ENCODE measurements at places on chromosomes 3 and 15.

- no peak for DNase-seq
These were observed 132.5 kb downstream of the DNAJB8 start for GRCh38 chr3:128334086-128334645.

- DNase-seq: peak; percentile 3
These were observed 976 bp downstream of the ABHD17C start for GRCh38 chr15:80695911-80696661.

GRCh38 chr3:15523660-15524417 lies 2.3 kb upstream of the COLQ start:
- DNase-seq: no peak

DNA sequence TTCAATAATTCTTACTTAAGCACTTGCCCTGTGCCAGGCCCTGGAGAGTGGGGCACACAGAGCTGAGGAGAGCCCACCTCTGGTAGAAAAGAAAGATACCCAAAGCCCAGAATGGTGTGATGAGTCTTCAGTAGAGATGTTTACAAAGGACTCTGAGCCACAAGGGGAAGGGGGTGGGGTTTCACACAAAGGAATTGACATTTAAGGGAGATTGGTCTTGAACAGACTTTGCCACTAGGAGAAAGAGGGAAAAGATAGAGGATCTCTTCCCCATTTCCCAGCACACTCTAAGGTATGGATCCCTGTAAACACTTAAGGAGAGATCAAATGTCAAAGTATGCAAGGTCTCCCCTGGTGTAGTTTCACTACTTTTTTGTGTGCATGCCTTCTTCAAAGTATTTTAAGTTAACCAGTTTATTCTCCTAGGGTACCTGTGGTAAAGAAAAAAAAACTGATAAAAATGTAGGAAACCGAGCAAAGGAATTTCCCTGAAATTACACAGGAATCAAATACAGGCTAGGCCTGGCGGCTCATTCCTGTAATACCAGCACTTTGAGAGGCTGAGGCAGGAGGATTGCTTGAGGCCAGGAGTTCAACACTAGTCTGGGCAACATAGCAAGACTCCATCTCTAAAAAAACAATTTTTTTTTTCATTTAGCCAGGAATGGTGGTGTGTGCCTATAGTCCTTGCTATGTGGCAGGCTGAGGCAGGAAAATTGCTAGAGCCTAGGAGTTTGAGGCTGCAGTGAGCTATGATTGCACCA lies 117.6 kb upstream of the SKOR1 start:
- no peak for DNase-seq

DNA sequence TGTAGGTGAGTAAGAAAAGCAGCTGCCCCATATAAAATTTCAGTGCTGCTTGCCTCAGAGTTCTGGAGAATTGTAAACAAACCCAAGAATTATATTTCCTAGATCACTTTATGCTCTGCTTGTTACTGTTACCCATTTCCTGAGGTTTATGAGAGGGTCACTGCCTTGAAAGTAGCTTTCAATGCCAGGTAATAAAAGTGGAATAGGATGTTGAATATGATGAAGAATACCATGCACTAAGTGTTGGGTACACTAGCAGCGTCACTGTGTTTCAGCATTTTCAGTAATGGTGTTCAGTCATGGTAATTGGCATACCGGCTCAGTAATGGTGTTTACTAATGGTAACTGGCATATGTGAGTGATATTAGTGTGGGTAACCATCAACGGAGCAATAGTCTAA lies 449.8 kb upstream of the TPRG1 start:
- DNase-seq: no peak

- no peak for DNase-seq
These were observed 25.4 kb upstream of the SOX14 start for GRCh38 chr3:137738710-137739109.

- no peak for DNase-seq
These were observed 44.9 kb upstream of the SLC6A6 start for GRCh38 chr3:14357463-14357862.

DNA sequence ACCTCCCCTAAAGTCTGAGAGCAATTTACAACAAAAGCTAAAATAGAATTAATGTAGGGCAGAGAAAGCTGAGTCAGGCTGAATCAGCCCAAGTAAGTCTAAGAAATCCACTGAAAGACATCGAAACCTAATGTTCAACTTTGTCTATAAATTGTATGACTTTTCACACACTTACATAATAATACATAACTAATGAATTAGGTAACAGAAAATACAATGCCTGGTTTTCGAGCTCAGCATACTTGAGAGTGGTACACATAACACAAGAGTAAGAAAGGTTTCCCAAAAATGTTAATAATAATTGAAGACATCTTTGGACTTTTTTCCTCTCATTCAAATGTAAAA lies 55.3 kb upstream of the VGLL4 start:
- peak; percentile 65 for DNase-seq

DNA sequence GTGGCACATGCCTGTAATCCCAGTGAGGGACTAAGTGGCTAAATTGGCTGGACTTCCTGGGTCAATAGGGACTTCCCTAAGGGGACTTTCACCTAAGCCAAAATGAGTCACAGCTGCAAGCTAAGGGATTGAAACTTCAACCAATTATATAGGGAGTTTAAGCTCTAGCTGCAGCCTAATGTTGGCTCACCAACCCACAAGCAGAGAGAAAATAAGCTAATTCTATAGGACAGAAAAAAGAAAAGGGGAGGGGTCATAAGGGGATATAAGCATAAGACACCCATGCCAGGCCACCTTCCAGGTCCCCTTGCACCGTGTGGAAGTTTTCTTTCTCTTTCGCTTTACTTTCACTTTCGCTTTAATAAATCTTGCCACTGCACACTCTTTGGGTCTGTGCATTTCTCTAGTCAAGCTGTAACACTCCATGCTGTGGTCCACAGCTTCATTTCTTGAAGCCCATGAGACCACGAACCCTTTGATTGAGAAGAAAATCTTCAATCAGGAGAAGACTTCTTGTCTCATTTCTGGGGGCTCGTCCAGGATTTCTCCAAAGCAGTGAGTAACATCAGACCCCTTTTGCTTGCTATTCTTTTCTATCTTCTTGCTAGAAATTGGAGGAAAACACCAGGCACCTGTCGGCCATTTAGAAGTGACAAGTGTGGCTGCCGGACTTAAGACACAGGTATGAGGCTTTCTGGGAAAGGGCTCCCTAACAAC lies 192.3 kb downstream of the IGSF11 start:
- no peak for DNase-seq

DNA sequence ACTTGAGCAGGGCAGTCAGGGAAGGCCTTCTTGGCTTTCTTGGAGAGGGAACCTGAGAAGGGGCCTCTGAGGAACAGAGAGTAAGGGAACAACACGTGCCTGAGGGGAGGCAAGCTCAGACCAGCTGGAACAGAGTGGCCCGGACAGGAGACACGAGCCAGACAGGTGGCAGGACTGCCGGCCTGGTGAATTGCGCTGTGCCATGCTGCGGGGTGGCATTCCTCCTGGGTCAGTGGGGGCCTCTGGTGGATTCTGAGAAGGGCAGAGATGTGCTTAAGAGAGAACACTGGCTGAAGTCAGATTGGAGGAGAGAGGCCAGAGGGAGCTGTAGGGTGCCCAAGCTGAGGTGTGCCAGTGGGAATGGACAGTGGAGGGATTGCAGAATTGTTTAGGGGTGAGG lies 4.9 kb downstream of the CHAC1 start:
- no peak for DNase-seq

DNA sequence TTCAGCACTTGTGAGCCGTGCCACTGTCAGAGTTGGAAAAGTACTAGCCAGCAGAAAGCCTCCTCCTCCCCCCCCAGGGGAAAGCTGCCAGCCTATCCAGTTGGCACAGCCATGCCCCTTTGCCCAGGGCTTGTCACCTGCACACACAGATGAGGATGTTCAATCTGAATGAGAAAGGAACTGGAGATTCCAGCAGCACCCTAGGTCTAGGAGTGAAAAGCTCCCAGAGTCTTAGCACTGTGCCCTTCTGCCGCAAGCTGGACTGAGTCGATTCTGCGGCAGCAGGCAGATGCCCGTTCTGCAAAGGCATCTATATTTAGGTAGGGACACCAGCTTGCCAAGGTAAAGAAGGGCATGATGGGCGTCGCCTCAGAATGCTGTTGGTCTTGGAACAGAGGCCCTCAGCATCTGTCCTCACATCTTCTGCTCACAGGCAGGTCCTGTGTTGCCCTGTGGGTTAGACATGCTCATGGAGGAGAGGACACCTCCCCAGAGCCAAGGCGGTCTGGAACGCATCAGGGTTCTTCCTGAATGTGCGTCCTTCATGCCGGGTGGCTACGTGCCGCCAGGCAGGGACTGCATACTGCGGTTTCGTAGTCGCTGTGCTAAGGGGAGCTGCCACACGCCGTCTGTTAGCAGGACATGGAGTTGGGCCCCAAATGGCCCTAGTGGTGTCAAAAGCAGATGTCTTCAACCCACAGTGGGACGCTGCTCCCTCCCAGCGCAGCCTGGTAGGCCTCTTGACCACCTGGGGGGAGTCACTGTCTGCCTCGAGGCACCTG lies 109.5 kb downstream of the VGLL4 start:
- no peak for DNase-seq

DNA sequence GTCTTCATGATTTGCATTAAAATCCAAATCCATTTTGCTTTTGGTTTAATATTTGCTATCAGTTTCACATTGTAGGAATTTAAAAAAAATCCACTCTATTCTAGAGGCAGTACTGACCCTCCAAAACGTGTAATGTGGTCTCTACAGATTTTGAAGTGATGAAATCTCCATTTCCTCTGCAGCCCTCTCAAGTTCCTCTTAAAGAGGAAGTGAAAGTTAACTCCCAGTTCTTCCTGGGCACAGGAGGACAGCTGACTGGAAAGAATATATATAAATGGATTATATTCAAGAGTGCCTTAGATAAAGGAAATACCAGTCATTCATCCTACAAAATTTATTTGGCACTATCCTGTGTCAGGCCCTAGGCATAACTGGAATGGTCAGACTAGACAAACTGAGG lies 83.5 kb upstream of the PLCL2 start:
- DNase-seq: no peak

- peak; percentile 84 for DNase-seq
These were observed 31.8 kb downstream of the CCNL1 start for GRCh38 chr3:157127831-157128767.

DNA sequence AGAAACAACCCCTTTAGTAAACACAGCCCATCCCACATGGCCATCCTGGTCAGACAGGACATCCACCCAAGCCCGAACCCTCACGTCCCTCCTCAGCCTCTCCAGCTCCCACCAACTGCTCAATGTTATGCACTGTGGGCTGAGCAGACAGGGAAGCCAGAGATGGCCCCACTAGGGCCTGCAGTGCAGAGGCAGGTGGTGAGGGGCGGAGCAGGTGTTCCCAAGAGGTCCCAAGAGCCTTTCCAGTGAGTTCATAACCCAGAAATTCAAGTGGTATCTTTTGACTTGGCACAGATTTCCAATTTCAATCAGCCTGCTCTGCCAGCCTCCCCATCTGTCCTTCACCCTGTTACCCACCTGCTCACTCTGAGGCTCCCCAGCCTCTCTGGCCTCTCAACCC lies 130.3 kb downstream of the LIPC start:
- no peak for DNase-seq

DNA sequence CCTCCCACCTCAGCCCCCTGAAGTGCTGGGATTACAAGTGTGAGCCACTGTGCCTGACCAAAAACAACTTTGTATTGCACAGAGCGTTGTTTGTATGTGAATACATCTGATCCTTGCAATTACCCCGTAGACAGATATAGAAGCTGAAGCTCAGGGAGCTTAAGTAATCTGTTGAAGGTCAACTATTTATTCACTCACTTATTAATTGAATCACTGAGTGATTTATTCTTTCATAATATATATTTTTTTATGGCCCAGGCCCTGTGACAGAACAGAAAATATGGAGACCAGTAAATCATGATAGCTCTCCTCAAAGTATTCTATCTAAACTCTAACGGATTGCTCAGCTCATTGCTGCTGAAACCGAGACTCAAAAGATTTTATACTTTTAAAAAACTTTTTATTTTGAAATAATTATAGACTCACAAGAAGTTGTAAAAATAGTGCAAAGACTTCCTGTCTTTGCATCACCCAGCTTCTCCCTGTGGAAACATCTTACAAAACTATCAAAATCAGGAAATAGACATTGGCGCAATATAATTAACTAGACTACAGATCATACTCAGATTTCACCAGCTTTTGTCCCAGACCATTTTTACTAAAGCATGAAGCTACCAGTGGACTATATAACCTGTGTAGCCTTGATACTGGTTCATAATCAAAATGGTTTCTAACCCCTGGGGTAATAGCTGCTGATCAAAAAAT lies 466.1 kb downstream of the PDCD6IP start:
- DNase-seq: no peak

DNA sequence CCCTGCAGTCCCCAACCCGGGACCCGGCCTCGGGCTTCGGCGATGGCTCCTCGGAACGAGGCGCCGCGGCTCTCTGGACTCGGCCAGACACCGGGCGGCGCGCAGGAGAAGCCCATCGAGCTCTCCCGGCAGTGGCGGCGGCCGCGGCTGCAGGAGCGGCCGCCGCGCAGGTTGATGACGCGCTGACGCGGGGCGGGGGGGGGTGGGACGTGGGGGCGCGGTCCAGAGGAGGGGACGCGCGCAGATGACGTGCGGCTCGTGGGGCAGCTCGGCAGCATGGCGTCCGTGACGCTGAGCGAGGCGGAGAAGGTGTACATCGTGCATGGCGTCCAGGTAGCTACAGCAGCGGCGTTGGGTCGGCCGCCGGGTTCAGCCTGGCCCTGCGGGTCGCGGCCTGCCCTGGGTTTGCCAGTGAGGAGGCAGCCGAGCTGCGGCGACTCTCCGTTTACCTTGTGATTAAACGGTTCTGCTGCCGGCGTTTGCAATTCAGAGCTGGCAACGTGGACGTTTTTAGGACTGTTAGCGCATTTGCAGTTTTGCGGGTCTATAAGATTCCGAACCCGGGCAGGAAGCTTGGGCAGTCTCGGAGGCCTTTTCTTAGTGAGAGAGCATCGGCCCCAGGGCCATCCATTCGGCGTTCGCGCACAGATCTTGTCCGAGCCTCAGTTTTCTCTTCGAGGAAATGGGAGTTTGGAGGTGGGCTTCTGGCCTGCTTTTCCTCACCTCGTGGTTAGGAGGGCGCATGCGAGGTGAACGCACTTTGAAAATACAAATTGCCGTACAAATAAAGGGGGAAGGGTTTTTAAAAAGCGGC lies at the start of the genes EXOSC7 and ZDHHC3:
TSS of gene EXOSC7 (plus strand) at position 243 of the 814 bp plus-strand sequence. CDS start at position 277, 34 bp downstream.
TSS of gene ZDHHC3 (minus strand) at position 173 of the 814 bp plus-strand sequence. CDS start 16,738 bp downstream, outside the sequence.
- peak; percentile 67 for DNase-seq

- DNase-seq: no peak
These were observed 330.3 kb upstream of the GOLIM4 start for GRCh38 chr3:168425936-168426595.

DNA sequence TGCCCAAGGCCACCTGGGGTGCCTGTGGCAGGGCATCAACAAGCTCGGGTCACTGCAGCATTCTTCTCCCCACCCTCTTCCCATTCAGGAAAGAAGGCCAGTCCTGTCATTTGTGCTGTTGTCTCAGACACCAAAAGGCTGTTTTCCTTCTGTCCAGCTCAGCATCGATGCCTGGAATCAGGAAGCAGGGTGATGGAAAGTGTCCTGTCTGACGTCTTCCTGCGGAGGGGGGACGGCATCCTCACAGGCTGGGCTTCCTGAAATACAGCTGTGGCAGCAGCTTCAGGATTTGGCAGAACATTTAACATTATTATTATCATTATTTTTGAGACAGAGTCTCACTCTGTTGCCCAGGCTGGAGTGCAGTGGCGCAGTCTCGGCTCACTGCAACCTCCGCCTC lies 33.0 kb upstream of the ANKDD1A start:
- DNase-seq: no peak

GRCh38 chr3:12363397-12364195 lies 74.7 kb downstream of the PPARG start:
- DNase-seq: no peak

GRCh38 chr15:33278816-33279612 lies 31.8 kb upstream of the RYR3 start:
- DNase-seq: peak; percentile 86

GRCh38 chr3:130480736-130481135 lies 36.2 kb upstream of the COL6A6 start:
- DNase-seq: peak; percentile 3
